Anterior cingulate cortex (tissue), 58 donors: ENCODE measurements at places on chromosomes 2 and 18.

GRCh38 chr2:122132147-122132691 is 376.8 kb downstream of the TSN start:
- DNase-seq, result no peak

GRCh38 chr2:134736167-134736880 is 17.5 kb upstream of the TMEM163 start:
- DNase-seq, result no peak

- no peak for DNase-seq
Measured at GRCh38 chr18:48955830-48956261, 5.1 kb upstream of the SMAD7 start.

DNA sequence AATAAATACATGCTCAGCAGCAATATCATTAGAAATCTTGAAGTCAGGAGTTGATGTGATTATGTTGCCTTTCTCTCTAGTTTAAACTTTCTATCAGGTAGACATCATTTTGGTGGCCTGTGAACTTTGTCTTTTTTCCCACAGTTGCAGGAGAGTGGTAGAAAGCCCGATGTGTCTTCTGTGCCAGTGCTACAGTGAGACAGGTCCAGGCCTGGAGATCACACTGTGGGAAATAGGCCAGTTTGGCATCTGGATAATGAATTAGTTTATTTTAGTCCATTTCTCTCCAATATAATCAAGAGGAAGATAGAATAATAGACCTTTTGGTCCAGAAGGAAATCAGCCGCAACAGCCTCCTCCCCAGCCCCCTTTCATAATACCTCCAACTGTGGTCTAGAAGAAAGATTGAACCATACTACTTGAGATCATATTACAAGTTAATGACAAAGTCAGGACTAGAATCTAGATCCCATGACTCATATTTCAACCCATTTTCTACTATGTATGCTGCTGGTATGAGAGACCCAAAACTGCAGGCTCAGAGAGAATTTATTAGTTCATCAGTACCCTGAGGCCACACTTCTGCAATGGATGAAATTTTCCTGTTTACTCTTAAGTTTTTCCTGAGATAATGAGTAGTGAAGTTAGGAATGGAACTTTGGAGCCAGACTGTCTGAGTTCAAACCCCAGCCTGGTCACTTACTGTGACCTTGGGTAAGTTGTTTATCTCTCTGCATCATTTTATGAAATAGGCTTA is 20.6 kb downstream of the KCMF1 start:
- DNase-seq, result no peak

DNA sequence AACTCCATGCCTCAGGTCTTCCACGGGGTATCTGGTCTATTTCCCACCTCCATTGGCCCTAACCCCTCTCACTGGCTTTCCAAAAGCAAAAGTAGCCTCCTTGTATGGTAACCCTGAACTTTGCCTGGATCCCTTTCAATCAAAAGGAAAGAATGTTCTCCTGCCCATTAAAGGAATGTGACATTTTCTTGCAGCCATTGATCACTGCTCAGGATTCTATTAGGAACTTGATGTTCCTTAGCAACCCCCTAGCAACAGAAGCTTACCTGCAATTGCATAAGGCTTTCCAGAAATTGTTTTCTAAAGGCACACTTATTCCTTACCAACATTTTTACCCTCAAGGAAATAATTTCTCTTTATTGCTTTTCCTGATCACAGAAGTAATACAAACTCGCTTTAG is 91.4 kb upstream of the AGAP1 start:
- no peak for DNase-seq

DNA sequence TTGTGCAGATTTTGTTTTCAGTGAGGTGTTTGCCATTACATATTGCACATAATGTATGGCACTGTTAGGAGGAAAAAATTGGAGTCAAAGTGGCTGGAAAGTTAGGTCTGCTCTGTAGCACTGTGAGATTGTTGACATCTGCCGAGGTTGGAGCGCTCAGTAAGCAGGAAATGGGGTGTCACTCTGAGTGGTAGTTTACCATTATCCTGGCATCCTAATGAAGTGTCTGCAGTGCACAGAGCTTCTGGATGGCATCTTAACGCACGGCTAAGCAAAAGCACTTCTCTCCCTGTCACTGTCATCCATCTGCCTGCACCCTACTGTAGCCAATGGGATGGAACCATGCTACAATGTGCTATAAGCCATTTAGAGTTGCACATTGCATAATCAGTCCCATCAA is 561.9 kb downstream of the ARHGAP15 start:
- no peak for DNase-seq

- DNase-seq, result no peak
Measured at GRCh38 chr2:151049746-151050145, 211.9 kb downstream of the RBM43 start.

- no peak for DNase-seq
Measured at GRCh38 chr2:177340158-177340557, 52.4 kb upstream of the AGPS start.

DNA sequence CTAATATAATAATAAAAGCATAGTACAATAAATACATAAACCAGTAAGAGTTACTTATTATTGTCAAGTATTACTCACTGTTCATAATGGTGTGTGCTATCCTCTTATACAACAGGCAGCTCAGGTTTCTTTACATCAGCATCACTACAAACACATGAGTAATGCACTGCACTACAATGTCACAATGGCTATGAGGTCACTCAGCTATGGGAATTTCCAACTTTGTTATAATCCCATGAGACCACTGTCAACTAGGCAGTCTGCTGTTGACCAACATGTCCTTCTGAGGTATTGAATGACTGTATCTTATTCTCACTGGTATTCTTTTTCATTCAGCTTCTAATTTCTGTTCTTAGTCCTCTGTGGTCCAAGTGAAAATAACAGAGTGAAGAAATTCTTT is 250.4 kb upstream of the DSEL start:
- no peak for DNase-seq

- DNase-seq, result no peak
Measured at GRCh38 chr18:70411876-70412435, 123.1 kb downstream of the SOCS6 start.

DNA sequence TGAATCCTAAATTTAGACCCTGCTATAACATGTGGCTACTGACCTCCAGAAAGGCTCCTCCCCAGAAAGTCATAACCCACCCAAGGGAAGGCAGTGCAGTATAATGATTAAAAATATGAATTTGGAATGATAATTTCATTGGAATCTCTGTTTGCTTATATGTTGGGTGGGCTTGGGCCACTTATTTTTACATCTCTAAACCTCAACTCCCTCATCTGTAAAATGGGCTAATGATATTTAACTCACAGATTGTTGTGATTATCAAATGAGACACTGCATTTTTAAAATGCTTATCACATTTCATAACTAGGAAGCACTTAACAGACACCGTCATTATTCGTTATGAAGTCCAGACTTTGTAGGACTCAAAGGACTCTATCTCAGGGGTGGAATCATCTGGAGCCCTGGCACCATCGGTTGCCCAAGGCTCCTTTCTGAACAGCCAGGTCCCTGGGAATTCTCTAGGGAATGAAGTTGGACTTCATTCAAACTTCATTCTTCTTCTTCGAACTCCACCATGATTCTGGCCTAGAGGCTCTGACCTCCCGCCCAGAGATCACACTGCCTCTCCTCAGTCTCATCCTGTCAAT is 33.1 kb upstream of the RMDN2 start:
- DNase-seq, result no peak

DNA sequence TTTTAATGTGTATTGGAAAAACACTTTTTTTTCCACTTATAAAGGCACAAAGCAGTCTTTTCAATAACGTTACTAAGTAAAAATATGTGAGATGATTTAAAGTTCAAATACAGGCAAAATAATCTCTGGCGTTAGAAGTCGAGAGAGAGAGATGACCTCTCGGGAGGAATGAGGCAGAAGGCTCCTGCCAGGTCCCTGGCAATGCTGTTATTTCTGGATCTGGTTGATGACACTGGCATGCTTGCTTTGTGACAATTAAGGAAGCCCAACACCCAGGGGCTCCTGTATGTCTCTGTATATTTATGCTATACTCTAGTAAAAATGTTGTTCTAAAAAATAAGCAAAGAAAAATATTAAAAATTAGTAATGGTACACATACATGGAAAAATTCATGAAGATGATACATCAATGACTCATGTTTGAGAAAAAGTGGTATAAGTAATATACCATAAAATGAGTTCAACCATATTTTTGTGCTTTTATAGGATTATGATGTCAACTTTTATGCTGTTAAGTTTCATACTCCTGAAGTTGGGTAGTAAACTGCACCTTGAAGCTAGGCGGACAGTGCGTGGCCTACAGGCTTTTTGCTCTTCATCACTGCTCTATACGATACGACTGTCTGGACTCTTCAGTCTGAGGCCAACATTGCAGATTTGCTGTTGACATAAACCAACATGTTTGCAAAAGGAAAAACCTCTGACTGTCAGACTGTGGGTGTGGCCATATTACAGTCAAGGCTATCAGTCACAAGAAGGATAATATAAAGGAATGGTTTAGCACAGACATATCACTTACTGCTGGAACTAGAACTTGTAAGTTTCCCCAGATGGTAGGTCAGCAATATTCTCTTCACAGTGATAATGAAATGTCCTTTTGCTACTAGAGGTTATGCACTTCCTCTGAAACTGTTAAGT is 19.8 kb downstream of the VPS4B start:
- DNase-seq, result no peak

DNA sequence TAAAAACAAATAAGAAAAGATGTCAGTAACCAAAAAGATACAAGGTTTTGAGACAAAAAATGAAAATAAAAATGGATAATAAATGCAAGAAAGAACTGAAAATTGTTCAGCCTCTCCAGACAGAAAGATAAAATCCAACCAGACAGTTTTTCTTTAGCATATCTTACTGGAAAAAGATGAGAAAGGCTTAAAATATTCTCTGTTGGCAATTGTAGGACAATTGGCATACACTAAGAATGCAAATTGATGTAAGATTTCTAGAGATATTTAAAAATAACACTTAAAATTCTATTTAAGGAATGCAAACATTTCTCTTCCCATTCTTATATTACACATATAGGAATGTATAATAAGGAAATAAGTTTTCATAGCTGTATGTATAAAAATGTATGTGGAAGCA is 590.6 kb downstream of the DSC3 start:
- no peak for DNase-seq

DNA sequence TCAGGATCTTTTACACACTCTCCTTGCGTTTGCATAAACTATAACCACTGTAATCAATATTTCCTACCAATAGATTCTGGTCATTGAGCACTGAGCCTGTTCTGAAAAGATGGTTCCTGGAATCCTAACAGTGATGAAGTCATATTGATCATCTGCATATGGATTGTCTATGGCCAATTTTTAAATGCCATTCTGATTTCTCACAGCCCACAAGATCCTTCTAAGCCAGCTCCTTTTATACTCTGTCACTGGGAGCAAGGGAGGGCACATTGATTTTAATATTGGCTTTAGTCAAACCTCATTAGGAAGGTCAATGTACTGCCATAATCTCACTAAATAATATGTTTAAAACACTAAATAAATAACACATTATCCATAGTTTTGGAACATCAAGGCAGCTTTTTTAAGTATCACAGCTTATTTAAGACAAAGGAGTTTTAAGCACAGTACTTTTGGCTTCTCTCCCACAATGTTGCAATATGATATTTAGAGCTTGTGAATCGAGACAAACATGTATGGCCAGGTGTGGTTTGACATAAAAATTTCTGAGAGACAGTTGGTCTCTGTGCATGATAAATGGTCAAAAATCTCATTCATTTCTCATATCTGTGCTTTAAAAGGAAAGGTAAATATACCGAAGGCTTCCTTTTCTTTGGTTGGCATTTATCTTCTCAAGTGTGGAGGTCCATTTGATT is 267.3 kb downstream of the MTX2 start:
- no peak for DNase-seq

- no peak for DNase-seq
Measured at GRCh38 chr2:121297217-121297830, 12.3 kb upstream of the TFCP2L1 start.

- DNase-seq, result no peak
Measured at GRCh38 chr2:240205348-240205747, 64.9 kb upstream of the OTOS start.

DNA sequence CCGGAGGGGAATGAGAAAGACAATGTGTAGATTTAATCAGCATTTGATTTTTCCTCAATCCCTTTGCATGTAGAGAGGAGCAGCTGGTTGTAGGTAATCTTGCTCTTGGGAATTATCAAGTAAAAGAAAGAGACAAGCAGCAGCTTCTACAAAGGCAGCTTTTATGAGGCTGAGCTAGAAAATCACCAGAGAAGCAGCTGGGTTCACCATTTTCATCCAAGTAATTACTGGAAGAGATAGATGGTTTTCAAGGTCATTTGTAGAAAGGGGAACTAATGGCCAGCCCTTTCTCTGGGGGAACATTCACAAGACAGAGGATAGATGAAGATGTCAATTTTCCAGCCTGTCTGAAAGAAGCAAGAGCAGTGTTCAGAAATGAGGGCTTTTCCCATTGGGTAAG is 113.0 kb downstream of the RND3 start:
- DNase-seq, result no peak

DNA sequence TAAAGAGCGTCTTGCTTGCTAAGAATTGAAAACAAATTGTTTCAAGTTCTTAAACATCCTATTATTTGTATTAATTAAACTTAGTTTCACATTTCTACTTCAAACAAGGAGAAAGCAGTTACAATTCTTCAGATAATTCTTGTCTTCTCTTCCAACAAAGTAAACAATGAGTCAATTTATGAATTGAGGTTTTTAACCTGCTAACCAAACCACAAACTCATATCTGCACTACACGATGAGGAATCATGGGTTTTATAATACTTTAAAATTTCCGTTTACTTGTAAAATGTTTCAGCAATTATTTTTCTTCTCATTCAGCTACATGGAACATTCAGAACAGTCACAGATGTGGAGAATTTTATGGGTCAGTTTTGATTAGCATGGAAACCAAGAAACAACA is 114.2 kb downstream of the SPIRE1 start:
- no peak for DNase-seq

DNA sequence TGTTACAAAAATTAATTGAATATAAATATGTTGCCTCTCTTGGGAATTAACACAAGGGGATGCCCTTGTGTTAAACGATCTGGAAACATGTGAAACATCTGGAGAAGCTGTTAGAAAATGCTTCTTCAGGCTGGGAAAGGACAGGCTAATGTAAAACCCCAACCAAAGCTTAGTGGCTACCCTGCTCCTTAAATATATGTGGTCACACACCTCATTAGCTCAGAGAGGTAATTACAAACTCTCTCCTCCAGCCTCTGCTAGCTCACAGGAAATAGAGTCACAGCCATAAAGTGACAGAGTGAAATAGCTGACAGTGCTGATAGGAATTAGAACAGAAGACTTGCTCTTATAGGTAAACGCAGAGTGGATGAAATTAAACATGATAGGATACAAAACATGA is 155.9 kb downstream of the RAB3GAP1 start:
- DNase-seq, result no peak

- DNase-seq, result no peak
Measured at GRCh38 chr2:241507430-241508239, 749 bp downstream of the STK25 start.

- DNase-seq, result no peak
Measured at GRCh38 chr18:62510789-62511188, 12.0 kb upstream of the ZCCHC2 start.
